NCI-H2029 treated with DMSO at 0.1 percent for 48 hours (cell line): ENCODE measurements at places on chromosomes 5 and 9.

DNA sequence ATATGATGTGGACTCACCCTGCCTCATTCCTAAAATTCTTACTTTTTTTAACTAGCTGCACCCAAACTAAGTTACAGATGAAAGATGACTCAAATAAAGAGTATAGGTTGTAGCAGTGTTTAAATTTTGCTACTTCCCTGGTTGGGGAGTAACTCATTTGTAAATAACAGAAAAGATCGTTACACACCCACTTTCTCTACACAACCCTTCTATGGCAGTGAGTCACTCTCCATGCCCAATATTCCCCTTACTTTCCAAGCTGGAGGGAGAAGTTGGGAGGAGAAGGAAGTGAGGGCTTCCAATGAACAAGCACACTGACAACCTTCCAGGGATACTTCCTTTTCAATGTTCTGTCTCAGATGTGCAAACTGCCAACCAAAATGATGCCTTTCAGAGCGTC is 1.9 kb downstream of the RASEF start:
- DNase-seq = peak; percentile 59

DNA sequence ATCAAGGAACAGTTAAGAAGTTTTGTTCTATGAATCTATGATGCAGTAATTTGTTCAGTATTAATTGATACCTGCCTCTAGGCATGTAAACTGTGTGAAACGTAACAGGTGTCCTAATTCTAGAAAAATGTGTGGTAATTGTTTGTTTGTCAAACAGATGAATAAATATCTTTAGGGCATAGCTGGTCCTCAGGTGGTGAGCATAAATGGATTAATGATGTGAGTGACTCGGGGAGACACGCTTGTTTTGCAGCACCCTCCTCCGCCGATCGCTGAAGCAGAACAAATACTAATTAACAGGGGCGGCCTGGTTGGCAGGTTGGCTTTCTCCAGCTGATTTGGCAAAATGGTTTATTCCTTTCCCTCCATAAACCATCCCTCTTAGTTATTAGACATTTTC is 88.8 kb downstream of the TLE4 start:
- DNase-seq = no peak

- peak; percentile 34 for DNase-seq
Observed at GRCh38 chr9:78236551-78236910, 656 bp downstream of the CEP78 start.

- DNase-seq = no peak
Observed at GRCh38 chr9:37491939-37492338, 6.2 kb downstream of the POLR1E start.

DNA sequence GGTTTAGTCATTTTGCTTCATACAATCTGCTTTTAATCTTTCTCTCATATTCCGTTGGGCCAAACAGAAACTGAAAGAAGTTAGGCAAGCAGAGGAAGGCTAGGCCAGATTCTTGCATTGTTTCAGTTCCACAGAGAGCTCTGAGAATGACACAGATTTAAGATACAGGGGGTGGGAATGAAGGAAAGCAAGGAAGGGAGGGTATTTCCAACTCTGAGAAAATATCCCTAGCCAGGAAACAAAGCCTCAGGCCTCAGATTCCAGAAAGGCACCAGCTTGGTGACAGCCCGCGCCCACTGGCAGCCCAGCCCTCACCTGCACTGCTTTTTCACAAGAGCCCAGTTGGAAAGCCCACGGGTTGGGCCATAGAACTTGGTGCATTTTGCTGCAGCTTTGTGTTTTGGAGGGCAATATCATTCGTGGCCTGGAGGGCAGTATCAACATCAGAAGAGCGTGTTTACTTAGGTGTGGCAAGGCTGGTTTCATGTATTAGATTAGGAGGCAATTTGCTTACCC is 63.5 kb downstream of the ENC1 start:
- DNase-seq = peak; percentile 32

DNA sequence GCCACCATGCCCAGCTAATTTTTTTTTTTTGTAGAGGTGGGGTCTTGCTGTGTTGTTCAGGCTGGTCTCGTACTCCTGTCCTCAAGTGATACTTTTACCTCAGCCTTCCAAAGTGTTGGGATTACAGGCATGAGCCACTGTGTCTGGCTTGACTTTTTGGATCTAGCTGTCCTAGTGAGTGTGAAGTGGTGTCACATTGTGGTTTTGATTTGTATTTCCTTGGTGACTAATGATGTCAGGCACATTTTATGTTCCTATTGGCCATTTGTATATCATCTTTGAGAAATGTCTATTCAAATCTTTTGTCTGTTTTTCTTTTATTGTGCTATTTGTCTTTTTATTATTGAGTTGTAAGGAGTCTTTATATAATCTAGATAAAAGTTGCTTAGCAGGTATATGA is 53.5 kb upstream of the MCCC2 start:
- no peak for DNase-seq

GRCh38 chr9:124012368-124013301 is 1.1 kb downstream of the LHX2 start:
- DNase-seq = no peak

DNA sequence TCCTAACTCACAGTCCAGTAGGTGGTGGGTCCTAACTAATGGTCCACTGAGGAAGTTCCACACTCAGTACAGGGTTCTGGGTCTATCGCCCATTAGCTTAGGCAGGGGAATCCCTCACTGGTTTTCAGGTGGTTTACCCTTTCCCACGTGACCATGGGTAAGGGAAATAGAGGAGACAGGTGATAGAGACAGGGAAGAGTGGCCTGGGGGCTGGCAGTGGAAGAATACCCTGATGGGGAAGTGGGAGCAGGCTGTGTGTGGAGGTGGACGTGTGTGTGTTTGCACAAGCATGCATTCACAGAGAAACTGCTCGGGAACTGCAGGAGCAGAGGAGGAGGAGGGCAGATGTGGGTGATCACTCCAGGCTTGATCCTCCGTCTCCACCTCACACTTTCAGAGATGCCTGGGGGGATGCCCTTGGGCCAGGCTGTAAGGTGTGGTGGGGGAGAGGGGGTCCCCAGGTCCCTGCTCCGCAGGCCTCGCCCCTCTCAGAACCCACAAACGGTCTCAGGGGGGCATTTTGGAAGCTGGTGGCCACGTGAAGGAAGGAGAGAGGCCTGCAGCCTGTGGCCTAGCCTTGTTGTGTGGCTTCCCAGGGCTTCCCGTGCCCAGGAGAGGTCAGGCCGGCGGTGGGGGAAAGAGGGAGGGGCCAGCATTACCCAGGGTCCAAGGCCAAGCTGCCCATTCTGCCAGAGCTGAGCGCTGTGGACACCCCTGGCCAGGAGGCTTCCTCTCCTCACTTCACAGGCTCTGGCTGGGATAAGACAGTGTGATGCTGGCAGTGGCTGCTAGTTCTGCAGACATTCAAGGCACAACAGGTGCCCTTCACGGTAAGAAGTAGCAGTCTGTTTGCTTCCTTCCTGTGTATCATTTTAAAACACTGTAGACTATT is 80.0 kb downstream of the OTULIN start:
- DNase-seq = no peak
